GM06990 (cell line): ENCODE measurements at places on chromosomes 6 and 20.

DNA sequence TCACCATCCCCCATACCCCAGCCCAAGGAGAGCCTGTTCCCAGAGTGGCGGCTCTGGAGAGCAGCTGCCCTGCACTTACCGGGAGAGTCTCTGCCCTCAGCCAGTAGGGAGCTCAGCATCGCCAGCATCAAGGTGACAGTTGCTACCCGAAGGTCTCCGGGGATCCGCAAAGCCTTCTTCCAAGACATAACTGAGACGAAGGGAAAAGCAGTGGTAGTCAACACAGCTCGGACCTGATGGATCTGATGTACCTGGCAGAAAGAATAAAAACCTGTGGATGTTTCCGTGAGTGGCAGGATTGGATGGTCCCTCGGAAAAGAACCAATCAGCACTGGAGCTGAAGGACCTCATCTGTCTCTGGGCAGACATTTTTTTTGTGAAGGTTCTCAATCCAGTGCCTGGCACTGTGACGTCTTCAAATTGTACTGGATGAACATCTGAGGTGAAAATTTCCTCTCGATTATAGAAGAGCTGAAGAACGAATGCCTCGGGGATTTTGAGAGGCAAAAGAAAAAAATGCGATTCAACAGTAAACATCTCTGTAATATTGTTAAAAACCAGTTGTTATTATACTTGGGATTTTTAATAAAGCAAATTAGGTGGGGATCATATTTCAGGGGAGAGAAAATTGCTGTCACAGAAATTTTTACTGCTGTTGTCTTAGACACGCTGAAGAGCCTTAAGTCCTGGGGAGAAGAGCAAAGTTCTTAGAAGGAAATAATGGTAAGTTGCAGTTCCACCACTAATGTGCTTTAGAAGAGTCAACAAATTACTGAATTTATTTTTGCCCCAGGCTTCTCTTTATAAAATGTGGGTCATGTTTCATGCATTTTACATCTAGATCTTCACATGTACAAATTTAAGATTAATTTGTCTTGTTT is at the start of gene HLA-DQB1:
TSS of gene HLA-DQB1 (minus strand) at position 238 of the 881 bp plus-strand sequence. CDS start at position 188, 50 bp downstream.
- DNase-seq, result peak; percentile 82

DNA sequence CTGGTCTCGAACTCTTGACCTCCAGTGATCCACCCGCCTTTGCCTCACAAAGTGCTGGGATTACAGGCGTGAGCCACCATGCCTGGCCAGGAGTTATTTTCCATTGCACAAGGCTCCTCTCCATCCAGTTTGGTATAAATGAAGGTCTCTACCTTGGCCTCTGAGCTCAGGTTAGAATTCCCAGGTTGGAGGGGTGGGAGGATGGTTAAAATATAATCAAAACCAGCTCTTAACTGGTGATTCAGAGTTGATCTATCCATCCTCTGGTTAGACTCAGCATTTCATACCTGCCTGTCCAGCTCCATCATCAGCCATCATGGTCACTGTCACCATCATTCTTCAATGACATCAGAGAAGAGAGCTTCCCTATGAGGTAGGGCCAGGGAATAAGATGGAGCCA is 2.6 kb upstream of the SLC22A7 start:
- DNase-seq, result no peak

GRCh38 chr6:75605635-75606034 is 4.0 kb downstream of the SENP6 start:
- DNase-seq, result no peak

- DNase-seq, result no peak
Observed at GRCh38 chr6:82693094-82693493, 329.5 kb downstream of the TPBG start.

- no peak for DNase-seq
Observed at GRCh38 chr6:106925948-106926347, 48.6 kb downstream of the CD24 start.

DNA sequence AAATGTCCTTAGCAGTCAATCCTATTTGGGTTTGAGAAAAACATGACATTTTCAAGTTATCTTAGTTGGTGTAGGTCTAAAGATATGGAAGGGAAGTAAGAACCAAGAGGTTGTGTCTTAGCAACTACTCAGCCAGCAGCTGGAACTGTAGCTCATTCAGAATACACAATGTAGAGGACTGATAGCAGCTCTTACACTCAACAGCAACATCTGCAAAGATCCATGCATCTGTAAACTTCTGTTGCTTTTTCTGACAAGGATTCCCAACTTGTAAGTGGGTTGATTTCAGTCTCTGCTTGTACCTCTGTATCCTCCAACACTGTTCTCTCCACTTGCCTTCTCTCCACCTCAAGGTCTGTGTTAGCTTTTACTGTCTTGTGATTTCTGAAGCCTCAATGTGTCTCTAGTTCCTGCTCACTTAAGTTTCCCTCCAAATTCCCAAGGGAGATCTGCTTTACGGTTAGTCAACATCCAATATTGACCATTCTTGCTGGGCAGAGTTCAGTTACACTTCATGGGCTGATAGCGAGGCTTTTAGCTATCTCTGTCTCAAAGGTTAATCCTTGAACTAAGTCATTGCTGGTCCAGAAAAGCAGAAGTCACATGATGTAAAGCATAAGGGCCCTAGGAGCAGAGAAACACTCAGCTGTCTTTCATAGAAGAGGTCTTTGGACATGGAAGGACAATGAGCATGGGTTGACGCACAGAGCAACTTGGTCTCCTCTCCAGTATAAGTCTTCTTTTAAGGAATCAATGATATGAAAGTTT is 71.6 kb upstream of the LGSN start:
- no peak for DNase-seq

DNA sequence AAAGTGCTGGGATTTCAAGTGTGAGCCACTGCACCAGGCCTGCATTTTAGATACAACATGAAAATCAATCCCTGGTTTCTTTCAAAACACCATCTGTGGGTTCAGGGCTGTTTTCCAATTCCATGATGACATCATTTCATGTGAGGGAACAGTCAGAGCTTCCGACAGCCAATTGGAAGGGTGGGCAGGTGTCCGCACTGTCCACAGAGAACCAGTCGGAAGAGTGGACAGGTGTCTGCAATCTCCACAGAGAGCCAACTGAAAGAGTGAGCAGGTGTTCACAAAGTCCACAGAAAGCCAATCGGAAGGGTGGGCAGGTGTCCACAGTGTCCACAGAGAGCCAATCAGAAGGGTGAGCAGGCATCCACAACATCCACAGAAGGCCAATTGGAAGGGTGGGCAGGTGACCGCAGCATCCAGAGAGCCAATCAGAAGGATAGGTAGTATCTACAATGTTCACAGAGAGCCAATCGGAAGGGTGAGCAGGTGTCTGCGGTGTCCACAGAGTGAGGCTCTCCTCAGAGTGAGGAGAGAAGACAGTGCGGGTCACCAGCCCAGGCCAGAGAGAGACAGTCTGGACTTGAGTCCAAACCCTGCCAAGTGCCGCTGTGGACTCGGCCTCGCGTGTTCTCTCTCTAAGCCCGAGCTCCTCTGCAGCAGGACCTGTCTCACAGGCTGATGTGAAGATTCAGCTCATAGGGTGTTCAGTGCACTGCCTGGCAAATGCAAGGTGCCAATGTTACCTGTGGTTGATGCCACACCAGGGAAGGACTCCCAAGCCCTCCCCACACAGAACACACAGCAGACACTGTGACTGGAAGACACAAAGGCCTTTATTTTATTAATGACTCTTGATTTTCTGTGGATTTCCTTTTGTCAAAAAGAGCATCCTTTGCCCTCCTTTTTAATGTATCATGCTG is 57.3 kb downstream of the DLL1 start:
- DNase-seq, result no peak

DNA sequence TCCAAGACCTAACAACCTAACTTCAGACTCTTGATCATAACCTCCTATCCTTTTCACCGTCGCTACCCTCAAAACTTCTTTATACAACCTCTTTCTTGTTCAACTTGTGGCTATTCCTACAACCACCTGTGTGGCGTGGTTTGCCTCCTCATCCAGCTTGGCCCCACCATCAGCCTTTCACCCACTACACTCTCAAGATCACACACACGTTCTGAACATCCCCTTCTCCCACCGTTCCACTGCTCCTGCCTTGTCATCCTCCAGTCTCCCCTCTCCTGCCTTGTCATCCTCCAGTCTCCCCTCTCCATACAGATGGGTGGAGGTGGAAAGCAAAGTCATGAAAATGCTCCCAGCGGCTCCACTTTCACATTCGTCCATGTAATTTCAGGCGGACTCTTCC is 14.0 kb downstream of the MAK start:
- DNase-seq, result no peak

DNA sequence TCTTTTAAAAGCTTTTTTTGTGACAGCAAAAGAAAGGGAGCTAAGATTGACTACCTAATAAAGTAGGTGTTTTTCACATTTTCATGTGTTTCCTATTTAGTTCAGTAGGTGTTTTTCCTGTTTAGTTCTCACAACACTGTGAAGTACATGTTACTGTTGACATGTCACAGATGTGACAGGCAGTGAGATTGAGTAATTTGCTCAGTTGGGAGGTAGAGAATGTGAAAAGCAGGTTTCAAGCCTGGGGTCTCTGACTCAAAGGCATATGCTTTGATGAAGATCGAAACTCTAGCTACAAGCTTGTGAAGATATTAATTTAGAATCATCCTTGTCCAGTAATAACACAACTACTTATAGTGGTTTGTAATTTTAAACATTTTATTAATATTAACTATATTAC is 43.1 kb downstream of the SLX4IP start:
- peak; percentile 62 for DNase-seq

- no peak for DNase-seq
Observed at GRCh38 chr6:36235309-36235708, 34.6 kb upstream of the PNPLA1 start.
